ENCODE measurements at places on chromosomes 3 and 15.

GRCh38 chr3:139226731-139227130 is 117.1 kb upstream of the MRPS22 start:
- DNase-seq: no peak

DNA sequence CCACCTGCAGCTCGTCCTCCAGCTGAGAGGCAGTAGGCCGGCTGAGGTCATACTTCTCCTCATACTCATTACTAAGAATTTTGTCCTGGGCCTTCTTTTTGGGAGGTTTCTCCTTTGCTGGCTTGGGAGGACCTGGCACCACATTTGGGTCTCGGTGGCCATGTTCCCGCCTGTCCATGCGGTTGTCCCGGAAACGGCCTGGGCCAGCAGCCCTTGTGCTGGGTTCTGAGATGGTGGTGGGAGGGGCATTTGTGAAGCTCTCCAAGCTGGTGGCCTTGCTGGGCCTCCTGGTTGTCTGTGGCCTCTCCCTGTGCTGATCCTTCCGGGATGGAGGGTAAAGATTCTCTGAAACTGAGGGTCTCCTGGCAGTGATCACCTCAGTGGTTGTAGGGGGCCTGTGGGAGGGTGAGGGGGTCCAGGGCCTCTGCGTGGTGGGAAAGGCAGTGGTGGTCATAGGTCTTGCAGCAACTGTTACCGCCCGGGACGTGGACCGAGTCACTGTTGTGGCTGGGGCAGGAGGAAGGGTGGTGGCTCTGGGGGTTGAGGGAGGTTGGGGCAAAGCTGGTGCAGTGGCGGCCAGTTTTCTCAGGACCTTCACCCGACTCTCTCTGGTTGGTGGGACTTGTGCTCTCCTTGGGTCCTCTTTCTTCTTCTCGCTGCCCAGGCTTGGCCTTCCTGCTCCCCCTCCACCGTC is 2.5 kb downstream of the CCDC80 start:
- DNase-seq: no peak

- DNase-seq: no peak
Measured at GRCh38 chr15:52254391-52254790, 41.2 kb downstream of the MYO5C start.

GRCh38 chr3:46926447-46926846 is 48.9 kb downstream of the PTH1R start:
- DNase-seq: no peak

- no peak for DNase-seq
Measured at GRCh38 chr3:176951144-176951543, 246.1 kb downstream of the TBL1XR1 start.

GRCh38 chr3:3316521-3316920 is 137.0 kb upstream of the CRBN start:
- no peak for DNase-seq

DNA sequence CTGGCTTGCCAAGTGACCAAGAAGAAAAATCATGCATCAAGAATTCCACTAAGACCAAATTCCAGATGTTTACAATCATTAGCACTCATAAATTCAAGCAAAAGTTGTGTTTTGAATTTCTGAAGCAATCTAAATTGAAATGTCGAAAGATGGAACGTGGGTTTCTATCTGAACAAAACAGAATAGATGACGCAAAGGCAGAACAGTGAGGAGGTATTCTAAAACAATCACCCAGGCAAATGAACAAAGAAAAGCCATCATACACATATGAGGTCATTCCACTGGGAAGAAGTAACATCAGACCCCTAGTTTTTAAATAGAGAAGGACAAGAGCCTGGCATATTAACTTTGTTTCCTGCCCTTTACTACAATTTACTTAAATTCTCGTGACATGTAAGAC is 58.0 kb downstream of the MCF2L2 start:
- no peak for DNase-seq

GRCh38 chr3:58051196-58051595 is 43.0 kb downstream of the FLNB start:
- no peak for DNase-seq

All from NCI-H1092 treated with DMSO at 0.1 percent for 48 hours (cell line).